Stimulated activated CD4-positive, alpha-beta T cell treated with anti-CD3 and anti-CD28 coated beads, Interleukin-4, amount 100 ng/mL, for 48 hours (primary cell): ENCODE measurements at places on chromosomes 3 and 15.

GRCh38 chr15:86588413-86588812 is 508.7 kb downstream of the AGBL1 start:
- DNase-seq, result no peak

GRCh38 chr3:120028271-120029047 is 65.8 kb downstream of the GSK3B start:
- DNase-seq, result no peak

DNA sequence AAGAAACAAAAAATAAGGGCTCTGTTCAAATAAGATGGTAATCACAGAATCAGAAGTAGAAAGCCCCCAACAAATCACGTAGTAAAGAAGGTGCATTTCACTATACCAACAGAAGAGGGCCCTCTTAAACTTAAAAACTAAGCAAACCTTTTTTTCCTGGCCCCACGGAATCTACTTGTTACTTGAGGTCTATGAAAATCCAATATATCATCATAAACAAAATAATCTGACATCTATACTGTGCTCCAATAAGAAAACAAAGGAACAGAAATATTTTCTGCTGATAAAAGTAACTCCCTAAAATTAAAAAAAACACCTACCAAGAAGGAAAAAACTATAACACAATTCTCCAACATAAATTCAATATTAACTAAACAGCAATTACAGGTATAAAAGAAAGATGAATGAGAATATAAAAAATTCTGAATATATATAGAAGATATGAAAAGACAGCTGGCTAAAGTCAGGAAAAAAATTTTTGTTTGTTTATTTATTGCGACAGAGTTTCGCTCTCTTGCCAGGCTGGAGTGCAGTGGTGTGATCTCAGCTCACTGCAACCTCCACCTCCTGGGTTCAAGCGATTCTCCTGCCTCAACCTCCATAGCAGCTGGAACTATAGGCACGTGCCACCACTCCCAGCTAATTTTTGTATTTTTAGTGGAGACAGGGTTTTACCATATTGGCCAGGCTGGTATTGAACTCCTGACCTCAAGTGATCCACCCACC is 81.8 kb downstream of the CLASP2 start:
- DNase-seq, result no peak

DNA sequence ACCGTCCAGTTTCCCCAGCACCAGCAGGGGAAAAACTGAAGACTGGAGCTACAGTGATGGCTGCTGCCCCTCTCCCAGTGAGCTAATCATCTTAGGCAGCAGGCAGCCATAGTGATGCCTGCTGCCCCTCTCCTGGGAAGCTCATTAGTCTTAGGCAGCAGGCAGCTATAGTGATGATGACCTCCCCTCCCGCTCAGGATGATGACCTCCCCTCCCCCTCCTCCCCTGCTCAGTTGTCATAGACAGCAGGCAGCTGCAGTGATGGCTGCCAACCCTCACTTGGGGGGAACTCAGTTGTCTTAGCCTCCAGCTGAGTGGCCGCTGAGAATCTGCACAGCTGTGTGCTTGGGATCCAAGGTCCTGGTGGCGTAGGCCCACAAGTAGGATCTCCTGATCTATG is 80.9 kb upstream of the MANF start:
- no peak for DNase-seq

GRCh38 chr3:4233488-4233887 is 69.7 kb upstream of the SETMAR start:
- DNase-seq, result no peak

DNA sequence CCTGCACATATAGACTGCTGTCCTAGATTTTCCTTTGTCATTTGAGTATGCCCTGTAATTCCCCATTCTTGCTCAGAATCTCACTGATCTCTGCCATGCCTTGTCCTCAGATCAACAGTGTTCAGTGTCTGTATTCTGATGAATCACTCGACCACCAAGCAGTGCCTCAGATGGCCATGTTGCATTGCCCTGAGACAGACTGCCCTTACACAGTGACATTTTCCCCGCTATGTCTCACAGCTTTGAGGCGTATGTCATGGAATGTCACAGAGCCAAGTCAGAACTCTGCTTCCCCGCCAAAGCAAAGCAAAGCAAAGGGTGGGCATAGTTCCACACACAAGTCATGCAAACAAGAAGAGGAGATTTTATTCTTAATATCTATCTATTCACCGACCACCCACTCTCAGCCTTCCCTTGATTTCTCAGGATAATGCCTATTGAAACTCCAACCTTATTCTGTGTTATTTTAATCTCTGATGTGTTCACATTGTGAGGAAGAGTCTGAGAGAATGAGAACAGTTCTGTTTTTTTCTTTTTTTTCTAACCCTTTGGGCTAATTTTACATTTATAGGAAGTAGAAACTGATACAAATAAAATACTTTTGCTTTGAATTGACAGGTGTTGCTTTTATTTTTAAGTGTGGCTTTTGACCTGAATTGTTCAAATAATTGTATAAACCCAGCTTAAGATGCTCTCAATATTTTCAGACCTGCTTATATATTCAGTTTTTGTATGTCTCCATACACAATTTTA is 16.9 kb upstream of the PSMD6 start:
- no peak for DNase-seq

- DNase-seq, result no peak
Observed at GRCh38 chr15:35393398-35393797, 152.6 kb downstream of the DPH6 start.

- DNase-seq, result no peak
Observed at GRCh38 chr3:71361334-71361890, 222.1 kb downstream of the FOXP1 start.

GRCh38 chr15:58506783-58507668 is 75.2 kb downstream of the LIPC start:
- DNase-seq, result no peak

GRCh38 chr15:82317091-82317489 is 32.2 kb downstream of the GOLGA6L10 start:
- no peak for DNase-seq

GRCh38 chr3:33962396-33962795 is 164.0 kb downstream of the PDCD6IP start:
- no peak for DNase-seq

DNA sequence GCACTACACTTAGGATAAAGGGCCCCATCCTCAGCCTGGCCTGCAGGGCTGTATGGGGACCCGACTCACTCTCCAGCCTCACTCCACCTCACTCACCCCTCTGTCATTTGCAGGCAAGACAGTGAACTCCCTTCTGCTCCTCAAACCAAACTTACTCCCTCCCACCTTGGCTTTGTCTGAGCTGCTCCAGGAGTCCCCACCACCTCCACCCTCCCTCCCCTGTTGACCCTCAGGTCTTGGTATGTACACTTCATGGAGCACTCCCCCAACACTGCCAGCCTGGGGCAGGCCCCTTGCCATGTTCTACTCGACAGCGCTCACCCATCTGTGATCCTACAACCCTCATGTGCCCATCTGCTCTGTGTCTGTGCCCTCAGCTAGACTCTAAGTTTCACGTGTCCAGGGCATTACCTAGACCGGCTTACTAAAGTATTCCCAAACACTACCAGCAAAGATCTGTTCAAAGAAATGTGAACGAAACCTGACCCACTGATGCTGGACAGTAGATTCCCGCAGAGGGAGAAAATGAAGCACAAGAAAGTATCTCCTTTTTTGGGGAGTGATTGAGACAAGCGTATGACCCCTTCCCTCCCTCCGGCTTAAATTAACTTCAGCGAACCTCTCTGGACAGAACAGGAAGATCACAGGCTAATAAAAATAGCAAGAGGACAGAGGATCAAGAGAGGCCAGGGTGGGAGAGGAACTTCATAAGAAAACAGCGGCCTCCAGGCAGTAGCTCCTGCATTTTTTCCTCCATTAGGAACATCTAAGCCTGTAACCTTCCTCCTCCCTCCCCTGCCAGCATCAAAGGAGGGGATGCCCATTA is 113.2 kb downstream of the RFTN1 start:
- DNase-seq, result no peak

DNA sequence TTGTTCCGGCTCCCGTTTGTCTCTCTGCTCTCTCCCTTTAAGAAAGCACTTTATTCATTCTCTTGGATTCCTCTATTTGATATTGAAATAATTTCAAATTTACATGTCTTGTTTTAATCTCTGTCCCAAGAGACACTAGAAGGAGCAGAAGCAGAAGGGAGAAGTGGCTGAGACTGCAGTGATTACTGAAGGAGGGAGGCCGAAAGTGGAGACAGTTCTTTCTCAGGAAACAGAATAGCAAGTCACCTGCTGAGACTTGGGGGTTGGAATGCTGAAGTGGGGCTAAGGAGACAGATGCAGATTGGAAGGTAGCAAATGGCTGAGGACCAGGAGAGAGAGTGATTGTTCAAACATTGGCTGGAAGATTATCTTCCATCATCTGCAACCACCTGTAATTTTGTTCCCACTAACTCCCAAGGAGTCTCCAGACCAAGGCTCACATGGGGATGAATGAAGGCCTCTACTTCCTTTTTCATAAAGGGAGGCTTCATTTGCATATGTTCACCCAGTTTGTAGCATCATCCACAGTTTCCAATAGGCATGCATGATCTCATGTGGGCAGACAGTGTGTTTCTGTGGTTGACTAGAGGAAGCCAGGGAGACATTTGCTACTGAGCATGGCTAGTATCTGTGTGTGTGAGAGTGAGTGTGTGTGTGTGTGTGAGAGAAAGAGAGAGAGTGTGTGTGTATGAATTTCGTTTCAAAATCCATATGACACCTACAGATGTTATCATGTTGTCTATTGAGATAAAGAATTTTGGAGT is 24.0 kb downstream of the LTF start:
- DNase-seq, result no peak

DNA sequence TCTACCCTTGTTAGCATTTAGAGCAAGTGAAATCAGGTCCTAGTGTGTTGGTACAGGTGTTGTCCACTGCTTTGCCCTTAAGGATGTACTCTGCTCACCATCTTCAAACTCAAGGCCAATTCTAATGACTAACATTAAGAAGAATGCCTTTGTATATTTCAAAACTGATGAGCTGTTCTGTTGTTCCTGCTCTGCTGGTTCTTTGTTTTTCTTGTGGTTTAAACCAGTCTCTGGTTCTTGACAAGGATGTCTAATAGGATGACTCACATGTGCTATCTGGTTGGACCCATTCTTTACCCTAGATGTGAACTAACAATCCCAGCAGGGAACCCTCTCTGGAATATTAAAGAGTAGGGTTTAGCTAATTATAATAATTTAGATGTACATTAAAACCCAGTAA is 17.3 kb downstream of the ABHD5 start:
- DNase-seq, result no peak

DNA sequence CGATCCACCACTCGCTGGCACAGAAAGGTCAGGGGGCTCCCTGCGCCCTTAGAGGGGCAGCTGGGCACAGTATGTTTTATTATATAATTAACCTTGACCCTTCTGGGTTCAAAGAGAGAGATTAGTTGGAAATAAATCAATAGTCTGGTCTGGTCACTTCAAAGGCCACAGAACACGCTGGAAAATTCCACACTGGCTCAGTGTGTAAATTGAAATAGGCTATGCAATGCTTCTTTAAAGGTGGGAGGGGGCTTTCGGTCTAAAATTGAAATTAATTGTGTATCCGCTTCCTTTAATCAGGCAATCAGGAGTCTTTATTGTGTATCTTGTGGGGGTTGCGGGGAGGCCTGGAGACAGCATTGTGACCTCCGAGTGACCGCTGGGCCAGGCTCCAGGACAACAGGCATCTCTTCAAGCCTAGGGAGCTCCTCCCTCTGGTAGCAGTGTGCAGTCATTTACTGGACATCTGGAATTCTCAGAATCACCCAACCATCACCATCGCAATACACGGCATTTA is 8.0 kb downstream of the RNU5B-1 start:
- no peak for DNase-seq

DNA sequence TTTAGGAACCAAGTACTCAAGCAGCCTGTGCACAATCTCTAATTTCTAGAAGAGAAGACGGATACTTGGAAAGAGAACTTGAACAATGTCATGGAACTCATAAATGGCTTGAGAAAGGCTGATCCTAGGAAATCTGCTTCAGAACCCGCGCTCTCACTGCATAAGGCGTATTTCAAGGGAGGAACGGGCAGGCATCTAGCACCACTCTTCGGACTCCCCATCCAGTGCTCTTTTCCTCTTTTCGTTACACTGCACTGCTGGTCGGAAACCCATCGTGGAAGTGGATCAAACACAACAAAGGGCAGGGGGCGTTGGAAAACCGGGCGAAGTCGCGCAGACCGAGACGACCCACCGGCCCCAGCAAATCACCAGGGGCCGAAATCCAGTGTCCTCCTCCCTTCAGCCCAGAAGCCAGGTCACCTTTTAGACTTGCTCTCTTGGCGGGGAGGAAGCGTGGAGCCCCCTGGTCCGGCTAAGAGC is 539 bp upstream of the TLNRD1 start:
- no peak for DNase-seq

- no peak for DNase-seq
Observed at GRCh38 chr3:56819016-56819809, 17.5 kb upstream of the ARHGEF3 start.

- no peak for DNase-seq
Observed at GRCh38 chr3:53577506-53577905, 83.1 kb downstream of the CACNA1D start.

- no peak for DNase-seq
Observed at GRCh38 chr15:60993008-60993407, 236.1 kb downstream of the RORA start.

DNA sequence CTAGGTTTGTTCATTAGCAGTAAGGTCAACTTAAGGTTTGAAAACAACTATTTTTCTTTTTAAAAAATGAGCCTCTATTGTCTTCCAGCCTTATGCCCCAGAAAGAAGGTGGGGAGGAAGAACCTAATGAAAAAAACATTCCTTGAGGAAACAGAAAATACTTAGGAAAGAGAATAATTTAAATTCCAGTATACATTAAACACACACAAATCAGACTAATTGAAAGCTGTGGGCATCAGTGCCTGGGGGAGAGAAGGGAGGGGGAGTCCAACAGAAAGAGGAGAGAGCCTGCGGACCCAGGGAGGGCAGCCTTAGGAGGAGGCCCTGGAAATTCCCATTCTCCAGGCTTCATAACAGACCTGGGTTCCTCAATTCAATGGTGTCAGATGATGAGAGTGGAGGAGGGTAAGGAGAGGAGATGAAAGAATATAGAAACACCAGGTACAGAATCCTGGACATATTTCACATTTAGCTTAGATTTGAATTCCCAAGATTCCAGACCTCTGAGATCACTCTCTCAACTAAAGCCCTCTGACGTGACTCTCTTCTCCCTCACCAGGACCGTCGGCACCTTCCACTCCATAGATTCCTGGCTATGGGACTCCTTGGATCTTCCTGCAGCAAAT is 320.5 kb upstream of the UMPS start:
- no peak for DNase-seq

- DNase-seq, result no peak
Observed at GRCh38 chr15:96150254-96150653, 180.2 kb upstream of the NR2F2 start.

DNA sequence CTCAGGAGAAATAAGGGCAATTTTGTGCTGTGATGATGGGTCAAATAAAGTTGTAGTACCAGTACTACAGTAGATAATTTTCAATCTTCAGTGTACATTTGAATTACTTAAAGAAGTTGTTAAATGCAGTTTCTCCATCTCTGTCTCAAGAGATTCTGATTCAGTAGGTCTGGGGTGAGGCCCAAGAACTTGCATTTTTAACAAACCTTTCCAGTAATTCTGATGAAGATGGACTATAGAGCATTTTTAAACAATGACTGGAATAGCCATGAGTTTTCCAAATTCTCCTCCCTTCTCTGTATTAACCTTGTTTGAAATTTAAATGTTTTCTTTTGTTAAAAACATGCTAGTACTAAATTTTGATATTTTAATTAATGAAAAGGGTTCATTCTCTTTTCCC is 127.0 kb upstream of the CD96 start:
- DNase-seq, result no peak

- DNase-seq, result no peak
Observed at GRCh38 chr3:4752201-4753072, 226.8 kb upstream of the BHLHE40 start.
